Activated naive CD4-positive, alpha-beta T cell treated with Interleukin-2 at 50 U/mL for 16 hours (primary cell): ENCODE measurements at places on chromosomes 12 and 14.

DNA sequence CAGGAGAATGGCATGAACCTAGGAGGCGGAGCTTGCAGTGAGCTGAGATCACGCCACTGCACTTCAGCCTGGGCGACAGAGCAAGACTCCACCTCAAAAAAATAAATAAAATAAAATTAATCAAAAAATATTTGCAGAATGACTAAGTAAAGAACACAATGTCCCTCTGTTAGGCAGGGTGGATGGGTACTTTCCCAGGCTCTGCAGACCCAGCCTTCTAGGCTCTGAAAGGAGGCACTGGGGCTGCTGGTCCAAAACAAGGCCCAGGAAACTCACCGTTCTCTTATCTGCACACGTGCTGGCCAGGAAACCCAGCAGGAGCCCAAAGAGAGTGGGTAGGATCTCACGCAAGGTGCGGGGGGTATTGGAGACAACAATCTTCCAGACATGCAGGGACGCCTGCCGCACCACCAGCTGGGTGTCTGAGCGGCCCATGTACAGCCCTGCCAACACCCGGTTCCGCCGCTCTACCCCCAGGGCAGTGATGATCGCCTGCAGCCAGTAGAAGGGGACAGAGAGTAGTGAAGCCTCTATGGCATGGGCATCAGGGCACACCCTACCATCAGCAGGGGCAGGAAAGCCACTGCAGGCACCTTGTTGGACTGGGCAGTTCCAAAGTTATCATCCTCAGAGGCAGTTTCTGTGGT, 25.8 kb upstream of the RAB35 start:
- DNase-seq = no peak

GRCh38 chr12:52953181-52953841, 4.4 kb downstream of the KRT18 start:
- DNase-seq = no peak

DNA sequence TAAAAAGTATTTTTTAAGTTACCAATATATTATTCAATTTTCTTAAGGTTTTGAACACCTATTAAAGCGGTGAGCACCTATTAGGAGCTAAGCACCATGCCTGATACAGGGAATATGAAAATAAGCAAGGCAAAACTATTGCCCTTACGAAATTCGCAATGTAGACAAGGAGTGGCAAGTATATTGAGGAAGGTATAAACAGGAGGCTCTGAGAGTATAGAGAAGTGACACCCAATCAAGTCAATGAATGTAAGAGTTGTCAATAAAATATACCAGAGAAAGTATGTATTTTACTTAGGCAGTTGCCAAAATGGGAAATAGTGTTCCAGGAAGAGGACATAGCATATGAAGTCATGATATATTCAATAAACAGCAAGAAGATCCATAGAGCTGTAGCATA, 57.2 kb downstream of the LRP6 start:
- DNase-seq = no peak

GRCh38 chr12:5691943-5692342, 253.1 kb downstream of the ANO2 start:
- DNase-seq = no peak

GRCh38 chr12:62562846-62563245, 96.2 kb downstream of the MON2 start:
- no peak for DNase-seq

GRCh38 chr12:53674977-53675700, 744 bp downstream of the ATP5MC2 start:
- no peak for DNase-seq

- no peak for DNase-seq
These were observed 77.7 kb upstream of the SLC38A2 start for GRCh38 chr12:46450279-46450748.

DNA sequence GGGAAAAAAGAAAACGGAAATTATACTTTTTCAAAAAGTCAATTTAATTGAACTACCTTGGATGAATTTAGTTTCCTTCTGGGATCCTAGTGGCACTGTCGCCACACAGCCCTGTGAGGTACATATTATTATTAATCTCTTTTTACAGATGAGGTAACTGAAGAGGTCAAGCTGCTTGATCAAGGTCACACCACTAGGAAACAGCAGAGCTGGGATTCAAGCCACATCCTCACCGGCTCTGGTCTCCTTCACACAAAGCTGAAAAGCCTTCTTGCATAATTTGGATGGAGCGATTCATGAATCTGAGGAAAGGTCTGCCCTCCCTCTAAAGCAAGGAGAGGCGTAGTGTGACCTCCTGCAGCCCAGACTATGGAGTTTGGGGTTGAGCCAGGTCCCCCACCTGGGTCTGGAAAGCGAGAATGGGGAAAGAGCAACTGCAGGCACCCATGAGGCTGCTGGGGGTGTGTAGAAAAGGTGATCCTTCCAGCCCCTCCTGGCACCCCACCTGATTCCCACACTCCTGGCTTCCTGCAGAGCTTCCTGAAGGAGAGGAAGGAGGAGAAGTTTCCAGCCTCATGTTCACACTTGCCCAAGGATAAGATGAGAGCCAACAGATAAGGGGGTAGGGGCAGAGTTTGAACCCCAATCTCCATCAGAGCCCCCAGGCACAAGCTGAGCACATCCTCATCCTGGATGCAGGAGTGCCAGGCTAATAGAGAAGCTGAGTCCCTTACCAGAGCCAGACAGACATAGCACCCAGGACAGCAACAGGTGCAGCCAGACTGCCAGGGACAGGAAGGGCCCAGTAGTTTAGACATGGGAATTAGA, 3.9 kb upstream of the KRT79 start:
- DNase-seq = no peak

DNA sequence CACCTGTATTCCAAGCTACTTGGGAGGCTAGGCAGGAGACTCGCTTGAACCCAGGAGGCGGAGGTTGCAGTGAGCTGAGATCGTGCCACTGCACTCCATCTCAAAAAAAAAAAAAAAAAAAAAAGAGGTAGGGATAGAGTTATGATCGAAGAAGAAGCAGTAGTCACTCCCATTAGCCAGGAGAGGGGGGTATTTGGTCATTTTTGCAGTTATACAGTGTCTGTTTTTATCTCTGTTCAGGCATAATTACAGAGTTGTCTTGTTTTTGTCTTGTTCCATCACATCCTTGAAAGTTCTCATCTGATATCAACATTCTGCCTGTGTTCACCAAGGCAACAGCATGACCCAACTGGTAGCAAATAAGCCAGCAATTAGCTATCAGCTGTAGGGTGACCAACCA, 98.5 kb upstream of the TMPO start:
- DNase-seq = no peak

DNA sequence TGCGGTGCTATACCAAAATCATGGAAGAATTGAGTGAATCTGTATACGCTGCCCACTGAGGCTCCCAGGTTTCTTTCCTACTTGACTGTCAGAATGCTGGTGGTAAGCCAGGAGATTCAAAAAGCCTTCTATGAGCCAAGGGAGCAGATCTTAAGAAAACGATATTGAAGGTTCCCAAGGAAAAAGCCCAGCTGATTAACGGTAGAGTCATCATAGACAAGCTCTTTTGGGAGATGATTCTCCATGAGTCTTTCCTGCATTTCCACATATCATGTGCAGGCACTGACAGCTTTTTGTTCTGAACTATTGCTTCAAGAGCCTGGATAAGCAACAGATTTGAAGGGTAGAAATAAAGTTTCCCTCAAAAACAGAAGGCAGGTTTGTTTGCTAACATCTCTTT, 17.5 kb downstream of the SLC35F4 start:
- no peak for DNase-seq

GRCh38 chr12:124898200-124898922, 16.1 kb downstream of the UBC start:
- DNase-seq = peak; percentile 67

DNA sequence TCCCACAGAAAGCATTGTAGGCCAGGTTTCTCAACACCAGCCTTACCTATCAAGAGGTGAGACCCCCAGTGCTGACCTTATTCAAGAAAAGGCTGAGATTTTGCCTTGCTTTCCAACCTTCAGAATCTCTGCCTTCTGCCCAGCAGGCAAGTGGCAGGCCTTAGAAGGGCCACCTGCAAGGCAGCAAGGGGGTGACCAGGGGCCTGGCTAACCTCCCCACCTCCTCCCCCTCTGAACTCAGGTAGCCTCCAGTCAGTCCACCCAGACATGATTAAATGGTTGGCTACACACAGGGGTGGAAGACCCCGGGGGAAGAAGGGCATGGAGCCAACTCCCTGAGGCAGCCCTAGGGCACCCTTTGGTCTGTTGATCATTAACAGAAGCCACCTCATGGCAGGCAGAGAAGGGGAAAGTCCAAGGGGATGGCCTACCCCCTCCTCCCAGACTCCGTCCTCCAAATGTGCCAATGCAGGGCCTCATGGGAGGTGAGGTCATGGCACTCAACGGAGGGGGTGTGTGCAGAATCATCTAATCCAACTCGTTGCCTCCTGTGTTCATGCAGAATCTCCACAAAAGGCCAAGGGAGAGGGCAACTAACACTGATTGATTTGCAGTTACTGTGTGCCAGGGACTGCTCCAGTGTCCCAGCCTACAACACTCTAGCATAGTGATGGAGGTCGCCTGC, 8.5 kb downstream of the ZFP36L1 start:
- DNase-seq = no peak

DNA sequence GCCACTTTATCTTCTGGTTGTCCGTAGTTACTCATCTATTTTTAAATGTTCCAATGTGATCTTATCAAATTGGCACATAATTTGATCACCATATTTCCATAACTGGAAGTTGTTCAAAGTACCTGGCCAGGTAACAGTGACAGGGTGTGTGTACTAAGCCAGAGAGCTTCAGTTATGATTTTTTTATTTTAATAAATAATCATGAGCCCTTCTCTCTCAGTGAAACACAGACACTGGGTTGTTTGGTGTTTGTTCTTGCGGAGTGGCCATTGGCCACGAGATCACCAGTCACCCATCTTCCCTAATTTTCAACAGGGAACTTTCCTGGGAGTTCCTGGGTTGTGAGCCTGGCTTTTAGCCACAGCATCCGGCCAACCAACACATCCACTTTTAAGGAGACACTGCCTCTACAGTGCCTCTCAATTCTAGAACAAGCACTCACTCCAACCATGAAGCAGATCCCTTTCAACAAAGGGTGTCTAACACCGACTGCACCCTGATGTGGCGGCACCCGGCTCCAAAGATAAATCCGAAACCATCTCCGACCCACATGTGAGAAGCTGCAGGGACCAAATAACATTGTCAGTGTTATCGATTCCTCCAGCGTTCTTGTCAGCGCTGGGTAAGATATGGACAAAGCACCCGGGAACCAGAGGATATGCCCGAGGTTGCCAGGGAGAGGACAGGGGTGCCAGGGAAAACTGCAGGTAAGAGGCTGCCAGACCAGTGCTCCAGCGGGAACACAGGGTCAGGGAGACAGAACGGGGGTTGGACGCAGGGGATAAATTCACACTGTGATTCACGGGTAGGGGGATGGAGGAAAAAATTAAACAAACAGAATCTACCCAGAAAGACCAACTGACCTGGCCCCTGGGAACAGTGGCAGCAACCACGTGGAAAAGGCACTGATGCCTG, 49.9 kb downstream of the FOXN3 start:
- DNase-seq = no peak

GRCh38 chr14:57998766-57999165, 132.9 kb upstream of the SLC35F4 start:
- no peak for DNase-seq

- DNase-seq = no peak
These were observed 132.6 kb upstream of the MAP1LC3B2 start for GRCh38 chr12:116426391-116427136.

DNA sequence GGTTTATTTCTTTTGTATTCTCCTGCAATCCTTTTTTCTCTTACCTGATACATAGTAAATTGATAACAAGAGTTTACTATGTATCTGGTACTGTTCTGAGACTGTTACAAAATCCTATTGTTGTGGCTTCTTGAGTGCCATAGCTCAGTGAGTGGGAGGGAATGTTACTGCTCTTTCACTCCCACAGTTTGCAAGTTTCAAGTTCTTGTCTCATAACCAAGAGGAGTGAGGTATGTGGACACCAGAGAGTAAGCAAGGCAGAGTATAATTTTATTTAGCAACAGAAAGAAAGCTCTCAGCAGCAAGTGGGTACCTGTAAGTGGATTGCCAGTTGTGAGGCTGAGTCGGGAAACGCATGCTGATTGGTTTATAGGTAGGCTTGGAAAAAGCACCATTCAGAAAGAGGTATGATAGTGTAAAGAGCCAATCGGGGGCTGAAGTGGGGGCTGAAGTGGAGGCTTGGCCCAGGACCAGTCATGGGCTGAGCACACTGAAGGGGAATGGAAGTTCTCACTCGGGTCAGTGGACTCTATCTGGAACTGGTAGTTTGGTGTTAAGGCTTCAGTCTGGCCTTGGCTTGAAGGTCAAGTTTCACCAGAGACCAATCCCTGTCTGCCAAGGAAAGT, 850.8 kb downstream of the TMTC2 start:
- no peak for DNase-seq

DNA sequence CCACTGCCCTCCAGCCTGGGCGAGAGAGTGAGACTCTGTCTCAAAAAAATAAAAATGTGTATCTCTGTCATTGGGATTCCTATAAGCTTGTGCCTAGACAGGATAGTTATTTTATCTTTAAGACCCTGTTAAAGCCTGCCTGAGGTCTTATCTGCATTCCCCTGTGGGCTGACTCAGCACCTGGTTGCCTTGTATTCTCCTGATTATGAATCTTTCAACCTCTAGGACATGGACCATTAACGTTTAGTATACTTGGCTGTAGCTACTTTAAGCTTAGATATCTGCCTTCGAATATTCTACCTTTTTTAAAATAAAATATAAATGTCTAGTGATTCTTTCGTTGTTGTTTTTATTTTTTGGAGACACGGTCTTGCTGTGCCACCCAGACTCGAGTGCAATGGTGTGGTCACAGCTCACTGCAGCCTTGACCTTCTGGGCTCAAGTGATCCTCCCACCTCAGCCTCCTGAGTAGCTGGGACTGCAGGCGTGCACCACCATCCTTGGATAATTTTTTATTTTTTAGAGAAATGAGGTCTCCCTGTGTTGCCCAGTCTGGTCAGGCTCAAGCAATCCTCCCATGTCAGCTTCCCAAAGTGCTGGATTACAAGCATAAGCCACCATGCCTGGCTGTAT, 41.3 kb downstream of the RESF1 start:
- DNase-seq = no peak

DNA sequence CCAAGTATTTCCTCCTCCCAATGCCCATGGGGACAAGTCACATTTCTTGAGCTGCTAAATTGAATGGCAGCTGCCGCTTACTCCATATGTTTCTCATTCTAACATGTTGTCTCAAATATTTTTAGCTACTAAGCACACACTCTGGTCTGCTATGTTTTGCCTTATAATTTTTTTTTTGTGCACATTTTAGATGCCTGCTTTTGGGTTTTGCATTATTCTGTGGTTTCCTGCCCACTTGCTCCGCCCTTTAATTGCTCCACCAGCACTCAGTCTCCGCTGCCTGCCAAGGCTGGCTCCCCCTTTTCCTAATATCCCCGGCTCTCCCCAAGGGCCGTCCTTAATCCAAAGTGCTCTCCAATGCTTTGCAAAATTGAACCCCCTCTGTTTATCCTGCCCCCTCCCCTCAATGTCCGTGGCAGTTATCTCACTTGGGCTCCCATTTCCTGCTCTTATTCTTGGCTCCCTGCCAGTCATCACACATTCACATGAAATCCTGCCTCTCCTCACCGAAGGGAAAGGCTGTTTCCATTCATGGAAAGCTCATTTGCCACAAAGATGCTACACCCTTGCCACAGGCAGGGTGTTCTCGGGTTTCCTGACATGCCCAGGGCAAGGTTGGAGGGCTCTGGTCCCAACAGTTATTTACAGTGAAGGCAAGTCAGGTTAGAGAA, 79.4 kb downstream of the C12orf75 start:
- no peak for DNase-seq
